ENCODE measurements at places on chromosomes 1 and 21.

DNA sequence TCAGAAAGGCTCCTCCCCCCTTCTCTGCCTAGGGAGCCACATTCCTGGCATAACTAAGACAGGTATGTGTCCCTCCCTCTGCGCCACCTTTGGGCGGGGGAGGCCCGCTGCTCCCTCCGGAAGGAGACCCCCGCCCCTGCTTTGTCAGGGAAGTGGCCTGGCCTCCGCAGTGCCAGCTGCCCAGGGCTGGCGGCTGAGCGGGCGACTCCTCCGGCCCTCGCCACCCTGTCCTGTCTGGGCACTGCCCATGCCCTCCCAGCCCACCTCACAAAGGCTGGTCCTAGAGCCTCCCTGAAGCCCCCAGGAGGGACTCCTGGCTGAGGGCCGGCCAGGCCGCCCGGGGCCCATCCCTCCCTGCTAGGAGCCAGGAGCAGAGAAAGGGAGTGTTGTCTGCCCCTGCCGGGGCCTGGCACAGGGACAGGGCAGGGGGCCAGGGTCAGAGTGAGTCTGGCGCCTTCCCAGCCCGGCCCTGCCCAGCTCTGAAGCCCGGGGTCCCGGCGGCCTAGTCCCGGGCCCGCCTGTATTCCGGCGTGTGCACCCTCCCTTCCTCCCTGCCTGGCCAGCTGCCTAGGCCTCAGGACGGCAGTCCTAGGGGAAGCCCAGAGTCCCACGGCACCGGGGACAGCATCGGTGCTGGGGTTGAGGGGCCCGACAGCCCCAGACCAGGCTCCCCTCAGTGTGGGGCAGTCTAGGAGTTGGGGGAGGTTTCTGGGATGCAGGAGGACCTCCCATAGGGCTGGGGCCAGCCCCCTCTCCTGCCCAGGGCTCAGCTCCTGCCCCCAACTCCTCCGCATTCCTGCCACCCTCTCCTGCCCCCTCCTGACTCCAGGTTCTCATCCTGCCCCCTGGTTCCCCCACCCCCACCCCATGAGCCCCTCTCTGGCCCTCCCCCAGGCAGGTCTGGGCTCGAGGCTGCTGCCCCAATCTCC, 5.1 kb downstream of the AGRN start:
- DNase-seq, result no peak

DNA sequence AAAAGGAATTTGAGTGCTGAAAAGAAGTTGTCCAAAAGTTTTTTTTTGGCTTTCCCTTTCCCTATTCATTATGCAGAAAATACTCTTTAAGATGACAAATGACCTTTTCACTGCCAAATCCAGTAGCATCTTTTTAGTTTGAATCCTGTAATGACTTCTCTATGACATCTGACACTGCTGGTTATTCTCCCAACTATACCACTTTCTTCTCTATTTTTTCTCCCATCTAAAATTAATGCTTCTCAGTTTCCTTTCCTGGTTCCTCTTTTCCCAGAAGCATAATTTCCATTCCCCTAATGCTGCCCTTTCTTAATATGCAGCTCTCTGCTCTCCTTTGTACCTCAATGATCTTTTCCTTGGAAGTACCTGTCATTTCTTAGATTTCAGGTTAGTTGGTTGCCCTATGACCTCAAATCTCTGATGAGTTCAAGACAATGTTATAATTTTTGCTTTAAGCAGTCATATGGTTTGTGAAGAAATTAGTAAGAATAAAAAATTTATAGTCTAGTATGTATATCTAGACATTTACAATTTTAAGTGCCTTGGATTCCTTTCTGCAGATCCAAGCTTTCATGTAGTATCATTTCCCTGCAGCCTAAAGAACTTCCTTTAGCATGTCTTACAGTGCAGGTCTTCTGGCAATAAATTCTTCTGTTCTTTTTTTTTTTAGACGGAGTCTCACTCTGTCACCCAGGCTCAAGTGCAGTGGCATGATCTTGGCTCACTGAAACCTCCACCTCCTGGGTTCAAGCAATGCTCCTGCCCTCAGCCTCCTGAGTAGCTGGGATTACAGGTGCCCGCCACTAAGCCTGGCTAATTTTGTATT, 150.8 kb downstream of the CDC42BPA start:
- DNase-seq, result no peak

DNA sequence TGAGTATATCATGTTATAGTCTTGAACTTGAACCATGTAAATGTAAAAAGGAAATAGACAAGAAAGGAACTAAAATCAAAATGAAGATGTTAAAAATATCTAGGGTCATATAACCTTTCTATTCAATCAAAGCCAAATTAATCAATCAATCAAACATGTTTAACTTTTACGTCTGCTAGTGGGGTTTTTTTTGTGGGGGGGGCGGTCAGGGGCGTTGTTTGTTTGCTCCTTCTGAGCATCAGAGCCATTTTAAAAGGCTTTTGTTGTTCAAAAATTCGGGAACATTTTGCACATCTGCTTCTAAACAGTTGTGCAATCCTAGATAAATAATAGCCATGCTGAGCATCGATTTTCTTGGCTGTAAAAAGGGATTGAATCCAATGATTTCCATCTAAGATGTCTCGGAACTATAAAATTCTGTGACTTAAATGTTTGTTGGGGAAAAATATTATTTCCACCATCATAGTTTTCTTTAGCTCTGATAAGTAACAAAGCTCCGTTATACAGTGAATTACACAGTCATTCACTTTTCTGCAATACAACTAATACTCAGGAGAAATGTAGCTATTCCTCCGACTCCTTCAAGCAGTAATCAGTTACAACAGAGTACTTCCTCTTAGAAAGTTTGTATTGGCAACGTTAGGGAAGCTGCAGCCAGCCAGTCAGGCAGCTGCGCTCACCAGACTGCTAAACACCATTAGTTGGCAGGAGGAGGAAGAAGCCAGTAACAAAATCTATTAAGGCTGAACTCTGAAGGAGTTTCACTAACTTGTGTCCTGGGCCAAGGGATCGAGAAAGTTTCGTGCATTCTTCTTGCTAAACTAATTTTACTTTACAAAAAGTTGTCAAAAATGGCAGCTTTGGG, 2.2 kb downstream of the SPATA6 start:
- peak; percentile 66 for DNase-seq

DNA sequence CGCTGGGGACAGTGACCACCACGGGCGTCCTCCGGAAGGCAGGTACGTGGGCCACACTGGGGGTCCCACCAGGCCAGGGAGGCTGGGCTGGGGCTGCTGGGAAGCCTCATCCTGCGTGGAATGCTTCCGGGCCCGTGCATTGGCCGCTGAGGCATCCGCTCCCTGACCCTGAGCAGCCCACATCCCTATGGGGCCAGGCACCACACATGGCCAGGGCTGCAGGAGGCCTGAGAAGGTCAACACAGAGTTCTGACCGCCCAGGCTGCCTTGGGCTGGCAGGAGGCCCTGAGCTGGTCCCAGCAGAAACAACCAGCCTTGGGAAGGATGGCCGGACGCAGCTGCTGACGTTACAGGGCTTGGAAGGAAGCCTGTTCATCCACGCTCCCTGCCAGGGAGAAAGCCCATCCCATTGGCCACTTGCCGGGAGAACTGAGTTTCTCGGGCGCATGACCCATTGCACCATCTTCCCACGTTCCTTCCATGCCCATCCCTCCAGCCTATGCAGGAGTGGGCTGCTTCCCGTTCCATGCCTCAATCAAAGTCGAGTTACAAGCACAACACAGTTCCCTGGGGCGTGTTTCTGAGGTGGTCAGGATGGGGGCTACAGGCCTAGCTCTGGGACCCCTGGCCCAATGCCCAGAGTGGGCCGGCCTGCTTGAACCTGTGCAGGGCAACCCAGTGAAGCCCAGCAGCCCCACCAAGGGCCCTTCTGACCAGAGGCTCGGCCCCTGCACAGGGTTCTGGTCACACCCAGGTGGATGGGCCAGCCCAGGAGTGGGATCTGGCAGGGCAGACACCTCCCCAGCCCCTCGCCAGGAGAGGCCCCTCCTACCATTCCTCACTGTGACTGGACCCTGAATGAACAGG, 31.7 kb downstream of the TRIM11 start:
- DNase-seq, result peak; percentile 91

DNA sequence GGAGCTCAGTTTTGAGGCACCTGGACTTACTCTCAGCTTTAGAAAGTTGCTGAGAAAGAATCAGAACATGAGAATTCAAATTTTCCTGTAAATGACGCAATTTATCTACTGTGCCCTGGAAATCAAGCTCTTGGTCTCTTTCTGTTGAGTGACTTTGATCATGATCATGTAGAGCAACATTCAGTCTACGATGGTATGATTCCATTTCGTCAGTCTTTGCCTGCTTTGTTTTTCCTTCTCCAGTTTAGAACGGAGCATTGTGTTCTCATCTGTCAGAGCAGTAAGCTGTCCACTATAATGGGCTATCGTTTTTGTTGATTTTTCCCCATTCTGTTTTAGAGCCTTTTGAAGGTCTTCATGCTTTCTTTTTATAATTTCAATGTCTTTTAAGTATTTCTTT, 20.7 kb downstream of the SFT2D2 start:
- no peak for DNase-seq

- no peak for DNase-seq
These were observed 169.6 kb downstream of the KCNK2 start for GRCh38 chr1:215252164-215252563.

DNA sequence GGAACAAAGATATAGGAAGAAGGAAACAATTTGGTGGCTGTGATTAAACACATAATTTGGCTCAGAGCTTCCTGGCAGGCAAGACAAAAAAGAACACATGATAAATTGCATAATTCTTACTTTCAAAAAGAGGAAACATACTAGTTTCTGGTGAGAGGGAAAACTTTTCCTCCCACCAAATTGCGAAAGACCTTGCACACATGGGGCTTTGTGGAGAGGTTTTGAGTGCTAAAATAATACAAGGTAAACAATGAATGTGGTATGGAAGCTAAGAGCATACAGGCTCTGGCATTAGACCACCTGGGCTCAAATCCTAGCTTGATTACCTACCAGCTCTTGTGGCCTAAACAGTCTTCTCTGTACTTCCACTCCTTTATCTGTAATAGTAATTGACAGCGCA, 140.2 kb upstream of the HOOK1 start:
- no peak for DNase-seq

GRCh38 chr1:43253876-43254275, 15.9 kb upstream of the TMEM125 start:
- DNase-seq, result no peak

DNA sequence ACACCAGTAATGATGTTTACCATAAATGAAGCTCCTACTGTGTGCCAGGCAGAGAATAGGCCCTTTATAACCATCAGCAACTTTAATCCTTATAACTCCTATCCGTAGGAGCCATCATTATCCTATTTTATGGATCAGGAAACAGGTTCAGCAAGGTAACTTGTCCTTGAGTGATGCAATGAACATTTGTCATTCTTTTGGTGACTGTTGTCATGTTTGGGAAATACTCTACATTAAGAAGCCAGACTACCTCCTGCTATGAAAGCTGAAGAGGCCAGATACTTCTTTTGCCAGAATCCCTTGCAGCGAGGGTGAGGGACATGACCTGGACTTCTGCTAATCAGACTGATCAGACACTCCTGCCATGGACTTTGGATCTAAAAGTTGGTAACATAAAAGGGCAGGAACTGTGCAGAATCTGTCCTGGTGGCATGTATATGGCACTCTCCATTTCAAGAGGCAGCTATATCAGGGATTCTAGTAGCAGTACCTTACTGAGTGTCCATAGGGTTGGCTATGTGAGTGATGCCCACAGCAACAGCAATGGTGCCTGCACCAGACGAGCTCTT, 33.1 kb upstream of the SRRM1 start:
- no peak for DNase-seq

- DNase-seq, result no peak
These were observed 21.1 kb downstream of the UBAP2L start for GRCh38 chr1:154241703-154242351.

DNA sequence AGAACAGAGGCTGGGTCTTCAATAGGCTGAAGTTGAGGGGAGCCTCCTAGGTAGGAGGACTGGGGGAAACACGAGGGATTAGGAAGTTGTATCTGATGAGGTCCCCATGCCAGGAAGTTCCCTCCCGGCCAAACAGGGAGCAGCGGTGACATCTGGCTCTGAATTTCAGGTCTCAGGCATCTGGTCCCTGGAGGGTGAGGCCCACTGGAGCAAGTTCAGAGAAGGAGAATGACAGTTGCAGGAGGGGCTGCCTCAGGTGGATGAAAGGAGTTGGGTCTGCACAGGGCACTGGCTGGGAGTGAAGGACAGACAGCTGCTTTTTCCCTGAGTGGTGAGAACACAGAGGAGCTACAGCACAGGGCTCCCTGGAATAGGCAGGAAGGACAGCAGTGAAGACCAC, 9.1 kb downstream of the TMEM9 start:
- DNase-seq, result no peak

- DNase-seq, result no peak
These were observed 122.1 kb downstream of the UCK2 start for GRCh38 chr1:165949335-165950130.

GRCh38 chr1:239811211-239811885, 280.3 kb upstream of the FMN2 start:
- DNase-seq, result no peak

DNA sequence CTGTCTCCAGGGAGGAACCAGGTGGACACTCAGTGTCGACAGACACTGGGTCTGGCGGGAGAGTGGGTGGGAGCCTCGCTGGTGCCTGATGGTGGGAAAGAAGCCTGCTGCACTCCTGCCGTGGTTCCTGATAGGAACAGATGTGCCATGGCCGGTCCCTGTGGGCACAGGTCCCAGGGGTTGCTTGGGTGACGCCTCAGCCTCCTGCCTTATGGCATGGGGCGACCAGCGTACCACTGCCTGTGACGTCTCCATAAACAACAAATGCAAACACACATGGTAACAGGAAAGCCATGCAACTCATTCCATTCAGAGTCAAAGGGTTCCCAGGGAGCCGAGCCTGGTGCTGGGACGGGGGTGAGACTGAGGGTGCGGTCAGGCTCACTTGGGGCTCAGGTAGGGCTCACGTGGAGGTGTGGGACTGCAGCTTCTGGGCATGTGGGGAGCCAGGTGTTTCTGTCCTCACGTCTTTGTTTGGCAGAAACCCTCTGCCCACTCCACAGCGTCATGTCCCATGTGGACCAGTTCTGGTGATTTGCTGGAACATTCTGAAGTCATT, 34.8 kb downstream of the SNAP47 start:
- no peak for DNase-seq

DNA sequence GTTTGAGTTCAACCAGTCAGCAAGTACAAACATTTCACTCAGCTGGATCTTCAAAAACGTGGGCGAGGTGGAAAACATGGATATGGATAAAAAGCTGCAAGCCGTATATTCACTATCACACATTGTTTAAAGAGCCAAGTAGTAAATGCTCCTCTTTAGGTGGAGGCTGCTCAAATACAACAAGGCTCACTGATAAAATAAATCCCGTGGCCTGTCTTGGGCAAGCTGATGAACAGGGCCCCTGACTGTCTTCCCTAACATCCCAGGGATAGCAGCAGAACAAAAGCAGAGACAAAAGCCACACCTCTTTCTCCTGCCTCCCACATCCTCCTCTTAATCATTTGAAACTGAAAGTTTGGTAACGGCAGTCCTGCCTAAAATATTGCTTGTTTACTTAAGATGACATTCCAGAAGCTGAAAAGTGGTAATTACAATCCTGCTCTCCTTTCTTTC, 357.7 kb downstream of the TTLL7 start:
- no peak for DNase-seq

DNA sequence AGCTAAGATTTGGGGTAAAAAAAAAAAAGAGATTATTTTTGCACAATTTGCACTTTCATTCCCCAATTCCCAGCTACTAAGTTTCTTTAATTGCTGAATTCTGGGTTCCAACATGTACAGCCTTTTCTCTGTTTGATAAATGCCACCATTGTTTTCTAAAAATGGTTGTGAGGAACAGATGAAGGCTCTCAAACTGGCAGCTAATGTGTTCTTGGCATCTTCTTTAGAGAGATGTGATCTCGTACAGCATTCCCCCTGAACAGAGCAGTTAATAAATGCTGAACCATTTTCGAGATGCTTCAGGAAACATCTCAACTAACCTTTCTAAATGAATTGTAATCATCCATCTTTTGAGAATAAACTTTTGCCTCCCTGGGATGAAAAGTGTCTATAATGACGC, 107.9 kb upstream of the DYNLT5 start:
- no peak for DNase-seq
